Osteoblast (primary cell): ENCODE measurements at places on chromosomes 16 and 17. TPM values are rescaled to one million over a fixed set of nuclear protein-coding genes. Genes with fewer than 3 reads are reported as not detected.

DNA sequence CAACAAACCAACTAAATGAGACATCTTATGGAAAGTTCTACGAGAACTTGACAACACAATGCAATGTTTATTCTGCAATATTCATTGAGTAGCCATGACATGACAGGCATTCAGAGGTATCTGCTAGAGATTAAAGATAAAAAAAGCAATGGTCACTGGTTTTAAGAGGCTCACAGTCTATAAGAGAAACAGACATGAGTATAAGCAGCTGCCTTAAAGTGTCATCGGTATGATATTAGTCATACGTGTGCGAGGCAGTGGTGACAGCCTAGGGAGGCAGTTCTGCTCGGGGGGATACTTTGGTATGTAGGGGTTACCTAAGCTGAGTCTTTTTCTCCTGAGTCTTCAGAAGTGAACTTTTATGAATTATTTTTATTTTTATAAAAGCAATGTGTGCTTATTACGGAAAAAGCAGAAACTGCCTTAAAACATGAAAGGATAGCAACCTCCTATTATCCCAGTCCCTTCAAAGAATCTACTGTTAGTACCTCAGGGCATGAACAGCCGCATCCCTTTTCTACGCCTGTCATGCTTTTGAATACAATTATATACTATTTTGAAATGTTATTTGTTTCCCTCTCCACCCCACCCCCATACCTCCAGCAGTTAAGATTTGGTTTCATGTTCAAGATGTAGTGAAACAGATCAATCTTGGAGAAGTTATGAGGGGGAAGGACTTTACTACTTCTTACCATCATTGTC is 7.7 kb downstream of the ST6GALNAC1 start:
- DNase-seq = peak; percentile 83

GRCh38 chr16:64375391-64375980 is 746.4 kb downstream of the CDH11 start:
- peak; percentile 74 for DNase-seq

DNA sequence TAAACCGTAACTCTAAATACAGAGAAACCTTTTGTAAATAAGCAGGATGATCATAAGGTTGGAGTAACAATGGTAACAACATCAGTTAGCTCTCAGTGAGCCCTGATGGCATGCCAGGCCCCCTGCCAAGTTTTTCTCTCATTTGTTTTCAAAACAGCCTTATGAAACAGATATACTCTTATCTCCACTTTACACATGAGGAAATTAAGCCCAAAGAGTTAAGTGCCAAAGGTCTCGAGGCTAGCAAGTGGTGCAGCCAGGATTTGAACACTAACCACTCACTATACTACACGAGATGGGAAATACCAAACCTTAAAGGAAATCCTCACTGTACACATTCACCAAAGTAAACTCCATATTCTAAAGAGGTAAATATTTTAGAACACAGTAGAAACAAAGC is 15.0 kb downstream of the USP31 start:
- DNase-seq = no peak

DNA sequence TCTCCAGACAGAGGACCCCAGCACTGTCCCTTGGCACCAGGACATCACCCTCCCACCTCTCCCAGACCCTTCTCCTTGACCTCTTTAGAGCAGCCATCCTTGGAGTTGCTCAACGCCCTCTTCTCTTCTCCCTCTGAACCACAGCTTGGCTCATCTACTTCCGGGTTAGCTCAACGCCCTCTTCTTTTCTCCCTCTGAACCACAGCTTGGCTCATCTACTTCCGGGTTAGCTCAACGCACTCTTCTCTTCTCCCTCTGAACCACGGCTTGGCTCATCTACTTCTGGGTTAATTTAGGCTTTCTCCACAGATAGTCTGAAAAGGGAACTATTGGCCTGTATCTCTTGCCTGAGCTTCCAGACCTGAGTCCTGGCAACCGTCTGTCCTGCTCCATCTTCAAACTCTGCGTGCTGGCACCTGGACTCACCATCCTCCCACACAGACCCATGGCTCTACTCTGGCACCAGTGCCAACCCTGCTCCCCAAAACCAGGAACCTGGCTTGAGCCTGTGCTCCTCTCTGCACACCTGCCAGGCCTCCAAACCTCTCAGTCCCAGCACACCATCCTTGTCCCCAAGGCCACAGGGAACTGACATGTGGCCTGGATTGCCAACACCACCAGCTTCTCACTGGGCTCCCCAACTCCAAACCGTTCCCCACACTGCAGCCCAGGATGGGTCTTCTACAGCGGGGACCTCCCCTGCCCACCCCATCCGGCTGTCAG is 25.3 kb upstream of the FAAP100 start:
- no peak for DNase-seq

GRCh38 chr17:7347630-7348477 is 4.1 kb upstream of the KCTD11 start:
- DNase-seq = peak; percentile 74

GRCh38 chr17:67474081-67474661 is 97.1 kb downstream of the PITPNC1 start:
- no peak for DNase-seq

DNA sequence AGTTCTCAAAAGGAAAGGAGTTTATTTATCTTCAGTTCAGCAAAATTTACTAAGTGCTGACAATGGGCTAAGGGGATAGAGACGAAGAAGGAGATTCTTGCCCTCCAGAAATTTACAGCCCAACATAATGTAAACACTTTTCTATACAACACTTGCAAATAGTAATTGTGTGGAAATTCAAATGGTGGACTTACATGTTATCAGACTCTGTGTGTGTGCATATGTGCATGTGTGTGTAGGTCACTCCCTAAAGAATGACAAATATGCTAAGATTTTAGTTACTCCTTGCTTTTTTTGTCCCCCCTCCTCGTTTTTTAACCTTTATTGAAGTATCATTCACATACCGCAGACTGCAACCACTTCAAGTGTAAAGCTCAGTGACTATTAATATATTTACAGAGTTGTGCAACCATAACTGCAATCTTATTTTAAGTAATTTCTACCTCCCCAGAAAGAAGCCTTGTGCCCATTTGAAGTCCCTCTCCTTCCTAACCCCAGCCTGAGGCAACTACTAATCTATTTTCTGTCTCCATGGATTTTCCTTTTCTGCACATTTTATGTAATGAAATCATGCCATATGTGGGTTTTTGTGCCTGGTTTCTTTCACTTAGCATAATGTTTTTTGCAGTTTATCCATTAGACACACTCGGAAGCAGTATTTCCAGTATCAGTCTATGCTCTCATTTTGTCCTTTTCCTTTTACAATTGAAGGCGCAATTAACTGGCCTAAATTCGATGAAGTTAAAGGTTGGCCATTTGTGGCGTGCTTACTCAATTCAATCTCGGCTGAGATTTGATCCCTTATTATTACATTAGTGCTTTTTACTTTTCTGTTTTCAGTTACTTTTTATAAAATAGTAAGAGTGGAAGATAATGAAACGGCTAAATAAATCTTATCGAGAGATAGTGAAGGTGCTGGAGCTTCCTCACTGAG is 318.4 kb downstream of the HAPSTR1 start:
- no peak for DNase-seq

GRCh38 chr17:4004517-4005295 is 40.5 kb upstream of the ATP2A3 start:
- DNase-seq = peak; percentile 93

DNA sequence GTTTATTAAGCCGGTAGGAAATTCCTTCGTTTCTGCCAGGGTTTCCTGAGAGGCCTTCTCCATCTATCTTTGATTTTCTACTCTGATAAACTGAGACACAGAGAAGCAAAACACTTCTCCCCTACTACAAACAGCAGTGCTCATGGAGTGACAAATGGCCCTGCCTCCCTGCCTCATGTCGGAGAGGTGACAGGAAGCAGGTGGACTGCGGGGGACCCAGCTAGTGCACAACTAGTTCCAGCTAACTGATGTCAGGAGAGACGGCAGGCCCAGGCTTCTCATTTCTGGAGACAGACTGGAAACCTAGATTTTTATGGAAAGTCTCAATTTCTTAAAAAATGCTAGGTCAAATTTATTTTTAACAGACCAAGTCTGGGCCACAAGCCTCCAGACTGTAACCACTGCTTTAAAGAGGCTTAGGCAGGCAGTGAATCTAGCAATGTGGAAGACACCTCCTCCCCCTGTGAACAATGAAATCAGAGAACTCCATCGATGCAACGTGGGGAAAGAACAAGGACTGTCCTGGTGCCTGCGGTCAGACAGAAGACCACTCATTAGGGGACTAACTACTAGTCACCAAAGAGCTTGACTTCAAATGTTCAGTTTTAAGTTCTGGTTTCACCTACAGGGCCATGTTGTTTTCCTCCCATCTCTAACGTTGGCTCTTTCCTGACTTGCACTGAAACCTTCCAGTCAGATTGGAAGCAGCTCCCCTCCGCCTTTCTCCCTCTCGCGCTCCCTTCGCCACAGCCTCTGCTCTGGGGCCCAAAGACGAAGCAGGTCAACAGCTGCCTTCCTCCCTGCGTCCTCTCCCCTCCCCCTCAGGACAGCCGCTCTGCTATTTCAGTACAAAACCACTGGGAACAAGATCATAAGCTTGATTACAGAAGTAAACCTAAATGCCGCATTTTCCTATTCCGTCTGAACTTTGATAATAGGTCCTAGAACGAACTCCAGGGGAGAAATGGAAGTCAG is 17.6 kb downstream of the GTF3C1 start:
- DNase-seq = no peak

DNA sequence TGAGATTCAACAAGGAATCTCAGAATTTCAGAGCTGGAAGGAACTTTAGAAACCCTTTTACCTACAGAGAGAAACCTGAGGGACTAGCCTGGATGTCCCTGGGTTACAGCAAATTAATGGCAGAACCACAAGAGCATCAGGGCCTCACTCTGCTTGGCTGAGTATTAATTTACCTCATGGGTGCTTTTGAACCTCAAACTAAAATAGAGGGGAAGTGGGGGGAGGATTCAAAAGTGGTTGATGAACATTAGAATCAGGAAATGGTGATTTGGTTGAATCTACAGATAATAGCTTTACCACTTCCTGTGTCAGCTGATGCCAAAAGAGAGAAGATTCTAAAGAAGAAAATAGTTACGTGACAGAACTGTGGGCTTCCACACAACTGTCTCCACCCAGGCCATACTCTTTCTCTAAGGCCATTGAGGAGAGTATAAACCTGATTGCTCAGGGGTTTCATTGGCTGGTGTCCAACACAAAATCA is 11.3 kb upstream of the SKAP1 start:
- DNase-seq = no peak

- DNase-seq = no peak
Measured at GRCh38 chr16:62870554-62870953, 834.3 kb upstream of the CDH8 start.

DNA sequence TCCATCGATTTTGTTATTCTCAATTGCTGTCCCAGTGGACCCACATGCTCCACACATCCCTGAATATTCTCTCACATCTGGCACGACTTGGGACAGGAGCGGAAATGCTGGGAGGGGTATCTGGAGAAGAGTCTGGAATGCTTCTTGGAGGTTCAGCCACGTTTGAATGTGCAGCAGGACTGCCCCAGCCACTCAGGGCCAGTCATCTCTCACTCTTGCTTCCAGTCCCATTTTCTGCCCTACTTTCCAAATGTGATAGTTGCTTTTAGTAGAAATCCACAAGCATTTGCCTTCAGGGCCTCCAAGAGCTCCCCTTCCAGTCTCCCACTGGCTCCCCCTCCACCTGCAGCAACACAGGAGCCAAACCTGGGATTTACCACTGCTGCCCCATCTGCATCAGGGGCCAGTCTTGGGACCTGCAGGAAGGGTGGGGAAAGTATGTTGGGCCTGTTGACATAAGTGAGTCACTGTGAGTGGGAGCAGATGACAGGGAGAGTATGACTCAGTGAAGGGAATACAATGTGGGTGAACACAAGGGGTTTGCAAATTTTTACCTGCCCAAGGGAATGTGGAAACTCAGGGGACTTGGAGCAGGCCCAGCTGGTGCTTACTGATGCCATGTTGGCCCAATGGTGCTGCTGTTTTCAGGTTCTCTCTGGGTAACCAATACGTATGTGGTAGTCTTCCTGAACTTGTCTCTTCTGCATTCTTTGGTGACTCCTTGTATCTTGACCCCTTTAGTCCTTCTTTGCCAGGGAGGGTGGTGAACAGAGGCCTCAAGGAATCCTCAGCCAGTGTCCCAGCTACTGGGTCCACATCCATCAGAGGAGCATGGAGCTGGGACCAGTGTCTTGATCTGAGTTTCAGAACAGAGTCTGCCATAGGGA is 78.8 kb upstream of the CRHR1 start:
- DNase-seq = peak; percentile 80

DNA sequence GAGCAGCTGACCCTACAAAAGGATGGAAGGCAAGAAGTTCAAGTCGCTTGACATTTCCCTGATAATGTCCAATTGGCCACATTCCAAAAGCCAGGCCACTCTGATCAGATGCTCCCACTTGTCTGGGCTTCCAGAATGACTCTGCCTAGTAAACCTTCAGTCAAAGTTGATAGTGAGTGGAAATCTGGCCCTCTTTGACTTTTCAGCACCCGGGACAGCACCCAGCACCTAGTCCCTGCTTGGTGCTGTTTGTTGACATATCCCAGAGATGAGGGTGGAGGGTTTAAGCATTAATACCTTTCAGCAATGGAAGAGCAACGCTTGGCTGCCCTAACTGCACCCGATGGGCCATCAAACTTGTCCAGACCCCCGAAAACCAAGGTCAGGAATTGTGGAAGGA is 131.3 kb downstream of the AIPL1 start:
- DNase-seq = no peak

DNA sequence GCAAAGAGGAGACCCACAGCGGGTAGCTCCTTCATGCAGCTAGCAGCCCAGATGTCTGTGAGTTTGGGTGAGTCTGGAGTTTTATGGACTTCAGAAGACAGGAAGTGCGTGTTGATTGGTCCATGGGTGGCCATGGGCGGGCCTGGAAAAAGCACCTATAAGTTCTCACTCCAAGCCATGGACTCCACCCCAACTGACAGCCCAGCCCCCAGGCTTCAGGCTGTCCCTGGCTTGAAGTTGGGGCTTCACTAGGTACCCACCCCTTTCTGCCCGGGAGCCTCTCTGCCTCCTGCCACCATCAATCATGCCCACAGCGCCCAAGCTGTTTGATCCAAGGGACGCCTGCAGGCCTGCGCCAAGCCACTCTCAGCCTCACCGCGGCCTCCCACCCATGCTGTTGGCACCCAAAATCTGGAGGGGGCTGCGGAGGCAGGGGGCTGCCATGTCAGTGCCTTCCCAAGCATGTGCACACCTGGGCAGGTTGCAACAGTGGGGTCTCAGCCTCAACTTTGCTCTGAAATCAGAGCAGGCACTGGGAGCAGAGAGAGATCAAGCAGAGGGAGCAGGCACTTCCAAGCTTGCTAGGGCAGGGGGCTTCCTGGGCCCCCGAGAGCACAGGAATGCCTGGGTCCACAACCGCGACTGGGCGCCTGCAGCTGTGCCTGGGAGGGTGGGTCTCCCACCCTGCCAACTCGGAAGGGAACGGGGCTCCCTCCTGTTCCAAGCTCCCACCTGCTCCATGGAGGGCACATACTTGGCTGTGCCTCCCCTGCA is 1503.7 kb downstream of the CDH11 start:
- DNase-seq = peak; percentile 61

Gene ZNF821
- 7.1 and 12.3 TPM in 2 replicates for total RNA-seq

Gene UTP4
- total RNA-seq = 17.4 and 18.0 TPM in 2 replicates

Gene HSD17B1
- 1.1 and 1.5 TPM in 2 replicates for total RNA-seq

Gene C1QTNF8
- not detected in 2 replicates for total RNA-seq

Gene PRKCB
- under 0.01 TPM in 2 replicates for total RNA-seq

Gene RNF135
- 10.6 and 11.2 TPM in 2 replicates for total RNA-seq

Gene KRT33A
- not detected in 2 replicates for total RNA-seq

Gene HOXB7
- 0.36 TPM in 1 of 2 replicates, not detected in the other for total RNA-seq
